Fibroblast of the aortic adventitia (primary cell): ENCODE measurements at places on chromosomes 5 and 9. TPM values are rescaled to one million over a fixed set of nuclear protein-coding genes. Genes with fewer than 3 reads are reported as not detected.

Gene TLX3
- not detected in 2 replicates for total RNA-seq

Gene LRRC19
- not detected in 2 replicates for total RNA-seq

Gene ZBED3
- 0.90 and 23.0 TPM in 2 replicates for total RNA-seq

Gene FOXI1
- not detected in 2 replicates for total RNA-seq

Gene C5orf34
- 2.2 and 10.4 TPM in 2 replicates for total RNA-seq

Gene C1QTNF3
- 1.9 and 8.3 TPM in 2 replicates for total RNA-seq

Gene DMRTA1
- 0.81 and 0.90 TPM in 2 replicates for total RNA-seq

Gene COL27A1
- 2.1 and 9.6 TPM in 2 replicates for total RNA-seq

Gene SLC6A19
- total RNA-seq, result not detected in 2 replicates

Gene SPINK13
- not detected in 2 replicates for total RNA-seq

Gene SLC36A3
- total RNA-seq, result not detected in 2 replicates

Gene SLC34A1
- not detected in 2 replicates for total RNA-seq

Gene GPR150
- 0.27 and 0.98 TPM in 2 replicates for total RNA-seq

Gene CFAP90
- not detected in 2 replicates for total RNA-seq

Gene NIPAL4
- total RNA-seq, result under 0.01 TPM in 1 of 2 replicates, not detected in the other

Gene HAPLN1
- total RNA-seq, result 1.3 TPM in 1 of 2 replicates, not detected in the other

Gene PCDHGB5
- 8.5 and 19.9 TPM in 2 replicates for total RNA-seq

Gene SOX30
- 0.09 TPM in 1 of 2 replicates, not detected in the other for total RNA-seq

Gene PCDHA1
- 0.09 TPM in 1 of 2 replicates, not detected in the other for total RNA-seq

Gene ALDOB
- total RNA-seq, result not detected in 2 replicates

Gene GPR151
- total RNA-seq, result not detected in 2 replicates

Gene CDC20B
- total RNA-seq, result not detected in 2 replicates

Gene DYNC2I2
- total RNA-seq, result 42.8 and 65.7 TPM in 2 replicates

Gene SAXO1
- 0.08 and 0.18 TPM in 2 replicates for total RNA-seq

Gene PRLR
- total RNA-seq, result 0.63 and 1.6 TPM in 2 replicates

Gene C5orf47
- total RNA-seq, result not detected in 2 replicates

Gene TBC1D2
- total RNA-seq, result 15.9 and 20.7 TPM in 2 replicates
